ENCODE measurements at places on chromosomes 4 and X.

GRCh38 chr4:54403700-54404453, 174.8 kb downstream of the PDGFRA start:
- DNase-seq: no peak

GRCh38 chrX:39998636-39999406, 98.9 kb downstream of the BCOR start:
- no peak for DNase-seq

- no peak for DNase-seq
These were observed 82.2 kb downstream of the SH3KBP1 start for GRCh38 chrX:19805046-19805690.

GRCh38 chr4:90419124-90419711, 292.0 kb downstream of the CCSER1 start:
- DNase-seq: no peak

GRCh38 chrX:46737462-46737861, 21.5 kb downstream of the SLC9A7 start:
- DNase-seq: no peak

DNA sequence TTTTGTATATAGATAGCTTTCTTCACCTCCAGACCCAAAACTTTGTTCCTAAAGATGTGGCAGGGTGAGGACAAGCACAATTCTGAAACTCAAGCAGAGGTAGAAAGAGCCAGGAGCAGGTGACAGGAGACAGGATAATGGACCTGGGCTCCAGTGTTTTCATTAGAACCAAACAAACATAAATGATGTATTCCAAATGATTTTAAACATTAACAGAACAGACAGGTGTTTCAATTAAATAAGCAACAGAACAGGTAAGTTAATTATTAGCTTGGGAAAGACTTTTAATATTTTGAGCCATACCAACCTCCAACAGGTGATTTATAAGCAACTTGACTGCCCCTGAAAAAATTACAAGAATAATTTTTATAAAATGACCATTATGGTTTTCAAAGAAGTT, 459.4 kb upstream of the LCORL start:
- DNase-seq: no peak

- DNase-seq: no peak
These were observed 135.5 kb downstream of the PJA1 start for GRCh38 chrX:69029771-69030170.

DNA sequence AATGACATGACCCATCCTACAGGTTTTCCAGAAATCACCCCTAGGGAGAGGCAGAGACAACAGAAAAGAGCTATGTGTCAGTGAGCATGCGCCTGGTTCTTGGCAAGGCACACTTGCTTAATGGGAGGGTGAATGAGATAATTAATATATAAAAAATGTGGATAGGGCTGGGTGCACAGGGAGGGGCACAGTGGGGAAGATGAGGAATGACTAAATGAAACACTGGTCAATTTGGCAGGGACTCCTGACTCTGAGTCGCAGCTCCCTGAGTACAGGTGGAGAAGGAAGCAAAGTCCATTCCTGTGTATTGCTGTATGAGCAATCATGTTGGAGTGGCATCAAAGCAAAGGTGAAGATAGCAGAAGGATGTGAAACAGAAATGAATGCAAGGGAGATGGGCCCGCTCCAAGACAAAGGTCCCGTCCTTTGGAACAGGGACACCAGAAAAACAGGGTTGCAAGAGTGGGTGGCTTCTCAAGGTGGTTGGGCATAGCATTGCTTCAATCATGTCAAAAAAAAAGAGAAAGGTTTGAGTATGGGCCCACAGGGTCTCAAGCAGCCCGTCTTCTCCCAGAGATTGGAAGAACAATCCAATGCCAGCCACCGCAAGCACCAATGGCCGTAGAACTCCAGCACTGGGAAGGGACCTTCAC, 278.4 kb upstream of the AGTR2 start:
- no peak for DNase-seq

GRCh38 chr4:157223456-157223855, 2.9 kb downstream of the GRIA2 start:
- no peak for DNase-seq

DNA sequence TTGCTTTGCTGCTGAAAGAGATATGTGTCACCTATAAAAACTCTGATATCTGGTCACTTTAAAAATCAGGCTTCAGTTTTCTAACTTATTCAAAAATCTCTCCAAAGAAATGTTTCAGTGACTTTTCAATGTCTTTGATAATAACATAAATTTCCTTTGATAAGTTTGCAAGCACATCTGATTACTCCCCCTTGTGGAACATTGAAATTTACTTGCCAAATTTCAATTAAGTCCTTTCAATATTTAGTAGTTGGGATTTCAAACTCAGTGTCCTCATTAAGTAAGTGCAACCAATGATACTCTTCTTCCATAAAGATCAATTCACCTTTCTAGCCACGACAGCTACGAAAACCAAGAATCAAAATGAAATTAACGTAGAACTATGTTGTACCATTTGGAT, 151.3 kb upstream of the FAM47C start:
- no peak for DNase-seq

DNA sequence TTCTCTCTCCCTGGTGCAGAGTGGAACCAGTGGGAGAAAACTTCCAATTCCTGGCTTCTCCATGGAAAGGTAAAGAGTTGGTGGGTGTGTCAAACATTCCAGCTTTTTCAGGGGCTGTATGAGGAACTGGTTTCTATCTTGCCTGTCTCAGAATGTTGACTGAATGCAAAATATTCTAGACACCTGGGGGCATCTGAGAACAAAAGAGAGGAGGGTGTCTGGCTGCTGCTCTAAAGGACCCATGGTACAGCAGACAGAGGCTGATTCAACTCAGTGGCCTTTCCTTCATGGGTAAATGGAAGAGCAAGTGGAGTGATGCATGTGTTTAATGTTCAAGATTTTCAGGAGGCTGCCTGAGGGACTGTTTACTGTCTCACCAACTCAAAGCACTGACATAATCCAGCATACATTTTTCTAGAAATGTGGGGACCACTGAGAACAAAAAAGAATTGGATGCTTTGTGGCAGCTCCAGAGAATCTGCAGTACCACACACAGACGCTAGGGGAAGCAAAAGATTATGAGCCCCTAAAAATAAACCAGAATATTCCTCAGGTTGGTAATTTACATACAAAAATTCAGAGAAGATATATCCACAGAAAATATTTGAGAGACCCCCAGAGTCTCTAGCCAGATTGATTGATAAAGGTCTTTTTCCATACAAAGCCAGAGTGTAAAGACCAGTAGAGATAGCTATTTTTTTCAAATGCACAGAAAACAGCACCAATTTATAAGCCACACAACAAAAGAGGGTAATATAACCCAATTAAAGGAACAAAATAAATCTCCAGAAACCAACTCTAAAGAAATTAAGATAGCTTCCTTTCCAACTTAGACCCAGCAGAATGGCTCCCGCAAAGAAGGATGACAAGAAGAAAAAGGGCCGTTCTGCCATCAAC, 48.0 kb upstream of the STARD8 start:
- no peak for DNase-seq

GRCh38 chr4:7060346-7061150, 7.3 kb downstream of the GRPEL1 start:
- no peak for DNase-seq

DNA sequence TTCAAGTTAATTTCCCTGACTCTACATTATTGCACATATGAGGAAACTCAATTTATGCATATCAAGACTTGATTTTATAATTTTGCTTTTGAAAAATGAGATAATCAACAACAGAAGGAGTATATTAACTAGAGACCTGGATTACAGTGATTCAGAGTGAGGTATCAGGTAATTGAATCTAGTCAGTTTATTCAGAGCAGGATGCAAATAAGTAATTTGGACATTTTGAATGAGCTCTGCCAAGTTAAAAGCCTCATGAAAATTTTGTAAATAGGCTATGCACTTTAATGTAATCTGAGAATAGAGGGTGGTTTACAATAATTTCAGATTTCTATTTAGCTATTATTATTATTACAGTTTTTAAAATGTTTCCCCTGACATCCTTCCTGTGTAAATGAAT, 203.7 kb upstream of the EMCN start:
- DNase-seq: no peak

DNA sequence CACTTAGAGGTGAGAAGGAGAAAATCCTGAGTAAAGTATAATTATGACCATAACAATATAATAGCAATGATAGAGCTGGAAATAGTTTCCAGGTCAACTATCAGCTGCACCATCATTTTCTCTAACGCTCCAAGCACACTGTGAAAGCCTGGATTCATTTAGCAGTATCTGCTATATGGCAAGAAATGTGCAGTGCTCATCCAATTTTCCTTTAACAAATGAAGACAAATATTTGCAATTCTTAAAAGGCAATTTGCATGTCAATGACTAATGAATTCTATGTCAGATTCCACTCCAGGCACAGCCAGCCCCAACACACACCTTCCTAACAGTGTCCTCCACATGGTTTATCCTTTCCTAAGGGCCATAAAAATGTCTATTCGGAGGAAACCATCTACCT, 12.7 kb downstream of the PRSS12 start:
- no peak for DNase-seq

GRCh38 chrX:148504506-148504905, 4.1 kb downstream of the AFF2 start:
- no peak for DNase-seq

DNA sequence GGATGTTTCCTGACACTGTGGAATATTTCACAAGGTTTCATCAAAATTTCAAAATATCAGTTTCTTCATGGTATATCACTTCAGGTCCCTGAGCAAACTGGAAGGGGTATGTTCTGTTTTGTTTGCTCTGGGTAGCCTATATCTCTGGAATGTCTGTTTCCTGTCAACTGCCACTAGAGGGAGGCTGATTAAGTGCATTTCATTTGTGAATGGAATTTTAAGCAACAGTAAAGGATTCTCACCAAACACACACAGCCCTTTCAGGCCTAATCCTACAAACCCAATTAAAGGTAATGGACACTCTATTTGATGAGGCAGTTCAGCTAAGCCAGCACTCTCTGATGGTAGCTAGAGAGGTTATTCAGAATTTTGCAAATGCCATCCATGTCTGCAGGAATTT, 307.1 kb downstream of the TEX13A start:
- no peak for DNase-seq

DNA sequence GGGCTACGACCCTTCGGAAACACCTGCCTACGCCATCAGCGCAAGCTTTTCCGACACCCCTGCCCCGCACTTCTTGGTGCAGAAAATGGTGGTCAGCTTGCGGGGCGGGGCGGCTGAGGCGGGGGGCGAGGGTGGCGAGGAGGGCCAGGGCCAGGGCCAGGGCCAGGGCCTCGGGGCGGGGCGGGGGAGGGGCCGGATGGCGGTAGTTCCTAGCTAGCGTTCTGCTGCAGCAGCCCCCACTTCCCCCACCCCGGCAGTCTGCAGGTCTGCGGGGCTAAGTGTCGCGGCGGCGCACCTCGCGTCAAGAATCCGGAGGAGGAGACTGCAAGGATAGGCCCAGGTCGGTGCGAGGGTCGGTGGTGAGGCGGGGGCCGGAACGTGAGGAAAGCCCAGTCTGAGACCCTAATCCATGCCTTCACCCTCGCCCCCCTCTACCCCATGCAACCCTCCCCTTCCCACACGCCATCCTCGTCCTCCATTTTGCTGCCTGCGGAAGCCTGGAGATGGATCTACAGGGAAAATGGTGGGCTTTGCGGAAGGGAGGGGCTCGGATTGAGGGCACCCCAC, 600 bp downstream of the BEX4 start:
- DNase-seq: no peak

GRCh38 chrX:45230410-45230809, 29.7 kb upstream of the DIPK2B start:
- DNase-seq: no peak

DNA sequence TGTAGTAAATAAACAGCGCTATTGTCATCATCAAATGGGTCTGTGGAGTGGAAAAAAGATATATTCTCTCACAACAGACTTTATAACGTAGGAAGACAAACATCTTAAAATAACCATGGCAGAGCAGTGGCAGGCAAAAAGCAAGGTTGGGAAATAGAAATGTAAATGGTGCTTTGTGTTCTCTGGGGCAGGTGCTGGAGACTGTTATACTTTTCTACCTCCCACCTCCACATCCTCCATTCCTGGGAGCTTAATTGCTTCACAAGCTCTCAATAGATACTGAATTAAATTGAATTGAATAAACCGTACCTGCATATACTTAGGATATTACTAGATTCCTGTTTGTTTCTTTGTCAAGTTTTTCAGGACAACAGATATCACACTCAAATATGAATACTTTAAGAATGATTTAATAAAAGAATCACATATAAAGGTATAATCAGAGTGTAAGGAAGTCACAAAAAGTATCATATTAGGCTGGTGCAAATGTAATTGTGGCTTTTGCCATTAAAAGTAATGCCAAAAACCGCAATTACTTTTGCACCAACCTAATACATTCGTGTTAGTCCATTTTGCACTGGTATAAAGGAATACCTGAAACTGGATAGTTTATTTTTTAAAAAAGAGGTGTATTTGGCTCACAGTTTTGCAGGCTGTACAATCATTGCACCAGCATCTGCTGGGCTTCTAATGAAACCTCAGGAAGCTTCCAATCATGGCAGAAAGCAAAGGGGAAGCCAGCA, 367.3 kb downstream of the GRIA2 start:
- no peak for DNase-seq

GRCh38 chr4:158202481-158202880, 7.8 kb upstream of the TMEM144 start:
- no peak for DNase-seq

DNA sequence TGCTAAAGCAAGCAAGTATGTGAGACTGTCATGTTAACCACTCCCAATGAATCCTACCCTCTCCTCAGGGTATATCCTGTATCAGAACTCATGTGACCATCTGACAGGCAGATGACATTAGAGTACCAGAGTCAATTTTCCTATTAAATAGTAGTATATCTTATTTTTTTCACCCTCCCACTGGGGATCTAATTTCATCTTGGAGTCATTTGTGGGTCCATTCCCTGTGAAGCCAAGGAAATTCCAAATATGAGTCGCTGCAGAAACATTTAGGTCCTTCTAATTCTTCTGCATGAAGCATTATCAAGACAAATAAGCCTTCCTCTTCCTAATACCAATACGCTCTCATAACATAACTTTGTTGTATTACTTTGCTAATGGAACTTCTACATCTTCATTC, 52.2 kb upstream of the BLTP1 start:
- DNase-seq: no peak

DNA sequence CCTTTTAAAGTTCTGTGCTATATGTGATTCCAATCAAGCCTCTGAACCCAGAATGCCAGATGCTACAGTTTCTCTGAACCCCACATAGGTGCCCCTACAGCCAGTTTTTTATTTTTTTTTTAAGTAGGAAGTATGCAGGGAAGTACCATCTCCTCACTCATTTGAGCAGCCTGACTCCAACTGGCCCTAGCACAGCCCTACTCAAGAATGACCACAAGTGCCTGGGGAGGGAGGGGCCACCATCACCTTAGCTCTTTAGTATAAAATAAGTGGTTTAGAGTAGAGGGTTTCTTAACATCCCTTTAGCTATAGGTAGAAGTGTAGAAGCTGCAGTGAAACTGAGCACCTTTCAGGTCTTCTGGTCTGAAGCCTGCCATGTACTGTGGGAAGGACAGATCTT, 14.4 kb downstream of the MSN start:
- DNase-seq: no peak

DNA sequence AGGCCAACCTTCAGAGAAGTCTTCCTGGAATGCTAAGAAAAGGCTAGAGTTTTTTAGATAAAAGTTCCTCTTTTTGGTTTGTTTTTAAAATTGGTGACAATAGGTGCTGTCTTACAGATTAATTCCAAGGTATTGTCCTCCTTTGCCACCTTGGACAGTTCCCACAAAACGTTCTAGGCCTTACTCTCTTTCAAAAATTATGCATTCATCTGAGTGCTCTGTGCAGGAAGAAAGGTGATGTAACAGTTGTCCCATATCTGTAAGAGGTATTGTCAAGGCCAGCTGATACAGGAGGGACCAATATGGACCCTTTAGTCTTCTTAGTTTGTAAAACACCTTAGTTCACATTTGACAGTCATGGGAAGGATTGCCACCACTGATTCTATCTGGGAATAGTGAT, 15.9 kb upstream of the CXCL5 start:
- no peak for DNase-seq

All from Panc1 (cell line).